ENCODE measurements at places on chromosomes 4 and X.

DNA sequence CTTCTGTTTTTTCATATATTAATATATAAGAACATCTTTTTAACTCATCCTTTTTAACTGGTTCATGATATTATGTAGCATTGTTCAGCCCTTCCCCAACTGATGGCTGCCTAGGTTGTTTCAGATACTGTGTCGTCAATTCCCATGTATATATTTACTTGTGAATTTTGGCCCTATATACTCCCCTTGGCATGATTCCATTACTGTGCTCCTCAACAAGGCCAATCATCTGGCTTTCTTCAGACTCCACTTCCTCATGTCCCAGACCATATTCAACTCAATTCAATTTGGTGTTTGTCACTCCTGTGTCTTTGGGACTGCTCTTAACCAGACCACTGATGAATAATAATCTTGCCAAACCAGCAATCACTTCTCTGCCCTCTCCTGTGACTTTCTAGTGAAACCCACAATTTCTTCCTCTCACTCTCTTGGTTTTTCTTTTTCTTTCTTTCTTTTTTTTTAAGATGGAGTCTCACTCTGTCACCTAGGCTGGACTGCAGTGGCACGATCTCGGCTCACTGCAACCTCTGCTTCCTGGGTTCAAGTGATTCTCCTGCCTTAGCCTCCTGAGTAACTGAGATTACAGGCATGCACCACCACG lies 2.7 kb upstream of the WDR45 start:
- DNase-seq, result no peak

GRCh38 chr4:54484383-54484782 lies 173.4 kb upstream of the KIT start:
- peak; percentile 74 for DNase-seq

DNA sequence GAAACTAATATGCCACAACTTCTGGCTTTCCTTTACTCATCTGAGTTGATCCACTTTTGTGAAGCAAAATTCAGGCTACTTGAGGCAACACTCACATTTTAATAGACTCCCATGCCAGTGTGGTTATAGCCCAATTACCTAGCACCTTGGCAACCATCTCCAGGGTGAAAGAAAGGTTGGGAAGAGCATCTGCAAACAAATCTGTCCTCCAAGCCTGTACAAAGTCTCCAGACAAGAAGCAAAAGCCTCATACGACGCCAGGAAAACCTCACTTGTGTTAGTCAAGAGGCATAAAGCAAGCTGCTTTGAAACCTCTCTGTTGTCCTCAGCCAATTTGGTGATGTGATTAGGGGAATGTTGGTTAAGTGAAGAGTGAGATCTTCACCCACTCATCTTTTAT lies 246.6 kb downstream of the THOC2 start:
- no peak for DNase-seq

DNA sequence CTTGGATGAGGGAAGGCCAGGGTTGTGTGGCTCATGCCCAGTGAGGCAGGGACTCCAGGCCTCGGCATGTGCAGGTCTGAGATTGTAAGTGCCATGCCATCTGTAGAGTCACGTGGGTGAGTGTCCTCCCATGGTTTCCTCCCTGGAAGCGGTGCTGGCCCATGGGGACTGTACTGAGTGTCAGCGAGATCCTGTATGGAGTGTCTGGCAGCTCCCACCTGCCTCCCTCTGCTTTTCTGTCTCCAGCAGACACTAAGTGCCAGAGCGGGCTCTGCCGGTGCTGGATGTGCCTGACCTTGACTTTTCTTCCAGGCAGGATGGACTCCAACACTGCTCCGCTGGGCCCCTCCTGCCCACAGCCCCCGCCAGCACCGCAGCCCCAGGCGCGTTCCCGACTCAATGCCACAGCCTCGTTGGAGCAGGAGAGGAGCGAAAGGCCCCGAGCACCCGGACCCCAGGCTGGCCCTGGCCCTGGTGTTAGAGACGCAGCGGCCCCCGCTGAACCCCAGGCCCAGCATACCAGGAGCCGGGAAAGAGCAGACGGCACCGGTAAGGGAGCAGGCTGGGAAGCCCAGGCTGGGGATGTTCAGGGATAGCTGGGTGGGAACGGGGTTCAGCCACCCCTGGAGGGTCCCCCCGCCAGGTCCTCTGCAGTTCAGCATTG lies 7.6 kb downstream of the WFS1 start:
- DNase-seq, result no peak

GRCh38 chr4:42425146-42426065 lies 28.1 kb downstream of the SHISA3 start:
- DNase-seq, result no peak

GRCh38 chr4:174869339-174869738 lies 40.3 kb upstream of the GLRA3 start:
- DNase-seq, result no peak

DNA sequence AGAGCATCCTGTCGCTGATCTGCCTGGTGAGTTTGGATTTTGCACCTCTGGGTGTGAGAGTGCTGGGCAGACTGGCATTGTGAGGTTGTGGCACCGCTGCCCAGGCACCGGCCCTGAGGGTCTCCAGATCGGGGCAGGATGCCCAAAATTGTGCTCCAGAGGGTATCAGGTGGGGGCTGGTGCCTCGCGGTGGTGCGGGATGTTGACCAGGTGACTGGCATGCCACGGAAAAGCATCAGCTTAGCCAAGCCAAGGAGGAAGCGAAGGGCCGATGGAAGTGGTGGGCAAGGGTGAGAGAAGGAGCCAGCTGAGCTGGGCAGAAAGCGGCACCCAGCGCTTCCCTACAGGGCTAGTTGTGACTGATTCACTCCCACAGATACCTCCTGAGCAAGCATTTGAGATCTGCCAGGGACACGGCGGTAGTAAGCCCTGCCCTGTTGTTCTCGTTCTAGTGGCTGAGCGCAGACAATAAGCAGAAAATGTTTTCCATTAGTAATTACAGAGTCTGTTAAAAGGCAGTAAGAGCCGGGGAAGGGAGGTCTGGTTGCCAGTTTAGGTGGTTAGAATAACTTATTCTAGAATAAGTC lies 809 bp downstream of the ZFP92 start:
- DNase-seq, result peak; percentile 4

DNA sequence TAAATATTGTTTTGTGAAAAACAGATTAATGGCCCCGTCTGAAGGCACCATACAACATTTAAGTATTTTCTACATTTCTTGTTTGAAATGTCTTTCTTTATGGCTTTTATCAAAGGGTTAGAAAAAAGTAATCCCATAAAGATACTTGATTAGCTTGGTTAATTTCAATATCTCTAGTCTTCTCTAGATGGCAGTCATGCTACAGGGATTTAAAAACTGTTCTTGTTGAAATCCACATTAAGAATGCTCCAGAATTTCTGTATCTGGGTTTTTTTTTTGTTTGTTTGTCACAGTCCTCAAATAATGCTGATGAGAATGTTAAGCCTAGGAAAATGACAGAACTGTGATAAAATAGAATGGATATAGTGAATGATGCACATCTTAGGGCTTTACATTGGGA lies 109.0 kb upstream of the AADAT start:
- peak; percentile 20 for DNase-seq

- no peak for DNase-seq
Measured at GRCh38 chr4:151192556-151193235, 84.3 kb upstream of the PRSS48 start.

DNA sequence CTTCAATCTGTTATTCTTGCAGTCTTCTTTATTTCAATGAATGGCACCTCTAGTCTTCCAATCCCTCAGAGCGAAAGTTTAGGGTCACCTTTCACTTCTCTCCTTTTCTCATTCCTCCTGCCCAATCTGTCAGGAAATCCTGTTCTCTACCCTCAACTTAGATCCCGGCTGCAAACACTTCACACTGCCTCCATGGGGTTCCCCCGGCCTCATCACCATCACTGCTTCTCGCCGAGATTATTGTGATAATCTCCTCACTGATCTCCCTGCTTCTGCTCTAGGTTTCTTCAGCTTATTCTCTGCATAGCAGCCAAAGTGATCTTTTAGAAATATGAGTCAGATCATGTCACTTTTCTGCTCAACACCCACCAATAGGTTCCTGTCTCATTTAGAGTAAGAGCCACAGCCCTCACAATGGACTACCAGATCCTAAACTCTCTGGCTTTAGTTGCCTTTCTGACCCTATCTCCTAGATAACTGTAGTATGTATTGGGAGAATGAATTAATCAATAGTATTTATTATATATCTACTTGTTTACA lies 43.6 kb upstream of the TBC1D9 start:
- no peak for DNase-seq

- no peak for DNase-seq
Measured at GRCh38 chr4:44725166-44725565, 1.2 kb downstream of the GNPDA2 start.
